ENCODE measurements at places on chromosomes 7 and 10.
A peak's percentile ranks its signal among the peaks of the same experiment; 100 is the strongest.

GRCh38 chr10:72275351-72276012, 1.8 kb downstream of the DDIT4 start:
- no peak for DNase-seq

DNA sequence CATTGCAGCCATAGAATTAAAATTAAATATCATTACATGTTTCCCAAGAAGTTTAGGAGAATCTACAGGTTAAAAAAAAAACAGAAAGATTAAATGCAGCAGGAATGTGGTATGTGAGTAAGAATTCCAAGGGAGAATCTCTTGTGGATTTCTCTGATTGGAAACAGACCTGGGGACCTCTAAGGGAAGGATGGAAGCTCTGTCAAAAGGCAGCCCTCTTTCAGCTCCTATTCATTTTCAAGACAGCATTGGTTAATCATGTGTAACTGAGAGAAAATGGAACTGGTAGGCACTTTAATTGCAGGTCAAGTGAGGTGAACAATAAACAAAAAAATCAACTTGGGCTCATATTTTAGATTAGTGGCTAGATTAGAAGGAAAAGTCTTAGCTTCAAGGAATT, 81.4 kb upstream of the MTPN start:
- DNase-seq, result no peak

- no peak for DNase-seq
Observed at GRCh38 chr7:3042861-3043489, 692 bp downstream of the CARD11 start.

DNA sequence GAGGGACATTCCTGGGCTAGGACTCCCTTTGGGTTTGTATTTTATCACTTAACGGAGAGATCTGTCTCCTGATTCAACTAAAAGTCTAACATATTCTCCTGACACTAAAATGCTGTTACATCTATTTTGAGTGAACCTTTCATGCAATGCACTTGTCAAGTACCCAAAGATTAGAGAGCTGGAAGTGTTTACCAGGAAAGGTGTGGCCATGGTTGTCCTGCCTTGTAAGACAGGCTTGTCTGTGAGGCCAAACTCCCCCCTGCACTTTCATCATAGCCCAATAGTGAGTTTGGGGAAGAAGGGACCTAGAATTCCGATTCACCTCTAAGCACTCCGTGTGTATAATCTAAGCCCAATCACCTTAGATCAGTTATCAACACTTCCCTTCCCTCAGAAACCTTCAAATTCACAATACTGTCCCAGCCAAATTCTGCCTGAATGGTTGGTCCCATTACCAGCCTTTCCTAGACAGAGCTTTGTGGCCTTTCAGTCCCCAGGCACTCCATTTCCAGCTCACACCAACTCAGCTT, 162.6 kb upstream of the NAMPT start:
- no peak for DNase-seq

DNA sequence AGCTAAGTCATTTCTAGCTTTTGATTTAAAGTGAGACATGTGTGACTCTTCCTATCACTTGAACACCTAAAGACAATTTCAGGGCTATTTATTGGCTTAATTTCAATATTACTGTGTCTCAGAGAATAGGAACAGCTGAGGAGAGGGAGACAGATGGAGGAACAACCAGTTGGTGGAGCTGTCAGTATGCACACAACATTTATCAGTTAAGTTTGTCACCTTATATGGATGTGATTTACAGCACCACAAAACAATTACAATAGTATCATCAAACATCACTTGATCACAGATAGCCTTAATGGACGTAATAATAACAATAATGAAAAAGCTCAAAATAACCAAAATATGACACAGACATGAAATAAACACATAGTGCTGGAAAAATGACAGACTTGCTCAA, 129.6 kb downstream of the NPSR1 start:
- DNase-seq, result no peak

DNA sequence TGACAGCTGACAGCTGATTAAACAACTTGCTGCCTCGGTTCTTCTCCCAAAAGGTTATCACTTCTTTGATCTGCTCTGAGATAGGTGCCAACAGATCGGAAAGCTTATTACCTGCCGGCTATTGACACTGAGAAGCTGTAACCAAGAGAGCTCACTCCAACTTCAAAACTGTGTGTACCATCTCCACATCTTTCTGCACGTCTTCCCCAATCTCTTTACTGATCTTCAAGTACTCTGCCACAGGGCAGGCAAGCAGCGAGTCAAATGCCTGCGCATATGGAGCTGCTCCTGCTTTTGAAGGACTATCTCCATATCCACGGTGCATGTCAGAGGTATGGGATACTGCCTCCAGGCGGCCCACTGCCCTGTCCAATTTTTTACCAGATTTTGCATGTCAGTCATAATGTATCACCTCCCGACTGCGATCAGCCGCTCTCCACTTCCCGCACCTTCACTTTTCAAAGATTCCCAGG, 352 bp upstream of the ZNF485 start:
- no peak for DNase-seq

DNA sequence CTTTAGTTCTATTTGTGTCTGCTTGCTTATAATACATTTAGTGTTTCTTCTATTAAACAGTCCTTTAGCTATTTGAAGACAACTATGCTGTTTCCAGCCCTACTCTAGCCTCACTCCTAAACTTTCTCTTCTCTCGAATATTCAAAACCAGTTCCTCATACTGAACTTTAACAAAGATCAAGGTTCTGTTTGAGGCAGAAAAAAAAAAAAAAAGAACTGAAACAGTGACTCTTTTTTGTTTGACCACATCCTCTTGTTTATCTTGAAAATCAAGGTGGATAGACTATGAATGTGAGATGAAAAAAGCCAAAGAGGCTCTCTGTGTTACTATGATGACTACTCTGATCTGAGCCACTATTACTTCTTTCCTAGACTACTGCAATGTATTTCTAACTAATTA, 154.3 kb downstream of the ZNF365 start:
- DNase-seq, result no peak

DNA sequence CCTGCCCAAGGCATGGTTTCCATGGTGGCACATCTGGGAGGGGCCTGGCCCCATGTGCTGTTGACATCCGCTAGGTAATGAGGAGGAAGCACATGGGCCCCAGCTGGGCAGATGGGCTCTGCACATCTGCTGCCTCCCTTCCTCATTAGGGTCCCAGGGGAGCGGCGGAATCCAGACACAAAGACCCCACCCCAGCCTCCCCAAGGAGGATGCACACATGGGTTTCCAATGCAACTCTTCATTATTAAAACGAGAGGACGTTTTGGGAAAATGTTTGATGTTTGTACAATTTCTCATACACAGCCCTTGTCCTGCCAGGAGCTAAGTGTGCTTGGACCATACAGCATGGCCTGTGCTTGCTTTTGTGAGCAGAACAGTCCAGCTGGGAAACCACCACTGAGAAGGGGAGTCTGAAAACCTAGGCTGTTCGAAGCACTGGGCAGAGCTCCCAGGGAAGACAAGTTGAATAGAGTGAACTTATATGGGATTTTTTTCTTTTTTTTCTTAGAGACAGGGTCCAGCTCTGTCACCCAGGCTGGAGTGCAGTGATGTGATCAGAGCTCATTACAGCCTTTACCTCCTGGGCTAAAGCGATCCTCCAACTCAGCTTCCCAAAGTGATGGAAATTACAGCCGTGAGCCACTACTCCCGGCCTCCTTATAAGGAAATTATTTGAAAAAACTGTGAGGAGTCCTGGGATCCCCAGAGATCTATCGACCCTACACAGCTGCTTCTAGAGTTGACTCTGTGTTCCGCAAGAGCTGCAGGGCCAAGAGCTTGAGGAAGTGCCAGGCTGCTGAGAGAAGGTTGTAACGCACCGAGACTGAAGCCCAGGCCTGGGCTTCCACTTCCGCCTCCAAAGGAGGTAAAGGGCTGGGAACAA, 23.4 kb downstream of the FAM107B start:
- peak; percentile 80 for DNase-seq

DNA sequence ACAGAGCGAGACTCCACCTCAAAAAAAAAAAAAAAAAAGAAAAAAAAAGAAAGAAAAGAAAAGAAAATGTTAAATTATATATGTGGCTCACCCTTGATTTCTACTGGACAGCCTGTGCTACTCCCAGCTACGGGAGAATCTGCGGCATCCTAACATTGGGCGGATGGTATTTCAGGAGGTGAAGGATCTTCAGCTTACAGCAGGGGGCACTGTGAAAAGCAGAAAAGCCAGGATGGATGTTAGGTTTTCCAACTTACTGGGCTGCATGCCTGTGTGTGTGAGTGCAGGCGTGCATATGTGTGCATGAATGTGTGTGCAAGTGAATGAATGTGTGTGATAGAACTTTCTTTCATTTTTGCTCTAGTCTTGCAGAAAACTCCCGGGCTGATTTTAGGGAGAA, 1066.5 kb downstream of the TYW1 start:
- DNase-seq, result no peak

DNA sequence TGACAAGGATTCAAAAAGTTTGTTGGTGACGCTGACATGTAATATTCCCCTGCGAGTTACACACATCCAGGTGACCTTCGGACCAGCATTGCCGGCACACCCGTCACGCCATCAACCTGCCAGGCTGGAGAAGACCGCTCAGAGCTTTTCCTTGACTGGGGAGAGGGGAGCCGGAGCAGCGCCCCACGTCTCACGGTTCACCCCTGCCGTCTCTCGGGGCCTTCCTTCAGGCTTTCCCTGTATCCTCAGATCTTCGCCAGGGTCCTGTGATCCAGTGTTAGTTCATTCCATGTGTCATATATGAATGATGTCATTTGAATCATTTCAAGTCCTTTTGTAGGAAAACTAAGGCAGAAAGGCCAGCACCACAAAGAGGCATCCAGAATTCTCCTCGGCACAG, 127.8 kb downstream of the MGMT start:
- no peak for DNase-seq

- DNase-seq, result no peak
Observed at GRCh38 chr7:117025891-117026290, 72.6 kb downstream of the ST7 start.

DNA sequence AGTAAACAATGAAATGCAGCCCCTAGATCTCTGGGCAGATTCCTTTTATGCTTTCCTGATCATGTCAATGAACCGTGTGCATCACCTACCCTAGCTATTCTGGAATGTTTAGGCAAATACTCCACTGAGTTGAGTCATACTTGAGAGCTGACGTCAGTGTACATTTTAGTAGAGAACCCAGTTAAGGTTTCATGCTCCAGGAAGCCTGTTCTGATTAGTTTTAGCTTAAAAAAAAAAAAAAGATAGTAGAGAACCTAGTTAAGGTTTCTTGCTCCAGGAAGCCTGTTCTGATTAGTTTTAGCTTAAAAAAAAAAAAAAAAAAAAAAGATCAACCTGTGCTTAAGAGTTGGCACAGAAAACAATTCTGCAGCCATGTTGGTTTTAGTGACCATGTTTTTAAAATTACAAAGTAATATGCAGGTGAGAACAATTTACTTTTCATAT, 3.7 kb upstream of the MCU start:
- DNase-seq, result no peak

DNA sequence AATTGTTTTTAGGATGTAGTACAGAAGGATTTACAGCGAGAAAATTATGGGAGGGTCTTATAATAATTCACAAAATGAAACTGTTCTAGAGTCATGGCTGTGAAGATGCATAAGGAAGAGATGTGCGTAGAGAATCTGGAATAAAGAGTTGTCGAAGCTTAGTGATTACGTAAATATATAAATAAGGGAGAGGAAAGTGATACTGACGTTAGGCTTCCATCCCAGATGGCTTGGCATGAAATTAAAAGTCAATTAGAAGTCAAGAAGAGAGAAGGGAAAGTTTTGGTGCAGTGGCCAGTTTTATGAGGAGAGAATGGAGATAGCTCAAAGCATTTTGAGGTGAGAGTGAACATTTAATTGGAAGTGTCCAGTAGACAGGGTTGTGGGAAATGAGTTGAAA, 85.5 kb downstream of the LCOR start:
- DNase-seq, result no peak

DNA sequence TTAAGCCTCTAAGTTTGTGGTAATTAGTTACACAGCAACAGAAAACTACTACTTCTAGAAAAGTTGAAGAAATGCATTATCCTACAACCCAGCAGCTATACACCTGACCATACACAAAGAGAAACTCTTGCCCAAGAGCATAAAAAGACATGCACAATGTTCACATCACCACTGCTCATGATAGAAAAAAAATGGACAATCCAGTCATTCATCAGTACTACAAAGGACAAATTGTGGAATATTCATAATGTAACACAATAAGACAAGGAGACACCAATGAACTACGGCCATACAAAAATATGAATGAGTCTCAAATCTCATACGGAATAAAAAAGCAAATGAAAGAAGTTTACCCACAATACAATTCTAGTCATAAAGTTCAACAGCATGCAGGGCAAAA, 87.4 kb downstream of the ZFAND4 start:
- DNase-seq, result no peak

GRCh38 chr7:146875981-146876380, 759.4 kb downstream of the CNTNAP2 start:
- DNase-seq, result no peak

GRCh38 chr10:123967626-123968243, 76.1 kb upstream of the CPXM2 start:
- DNase-seq, result no peak

GRCh38 chr7:143499246-143499645, 21.6 kb downstream of the TAS2R41 start:
- DNase-seq, result no peak

GRCh38 chr10:60808036-60808435, 29.8 kb downstream of the CDK1 start:
- no peak for DNase-seq

DNA sequence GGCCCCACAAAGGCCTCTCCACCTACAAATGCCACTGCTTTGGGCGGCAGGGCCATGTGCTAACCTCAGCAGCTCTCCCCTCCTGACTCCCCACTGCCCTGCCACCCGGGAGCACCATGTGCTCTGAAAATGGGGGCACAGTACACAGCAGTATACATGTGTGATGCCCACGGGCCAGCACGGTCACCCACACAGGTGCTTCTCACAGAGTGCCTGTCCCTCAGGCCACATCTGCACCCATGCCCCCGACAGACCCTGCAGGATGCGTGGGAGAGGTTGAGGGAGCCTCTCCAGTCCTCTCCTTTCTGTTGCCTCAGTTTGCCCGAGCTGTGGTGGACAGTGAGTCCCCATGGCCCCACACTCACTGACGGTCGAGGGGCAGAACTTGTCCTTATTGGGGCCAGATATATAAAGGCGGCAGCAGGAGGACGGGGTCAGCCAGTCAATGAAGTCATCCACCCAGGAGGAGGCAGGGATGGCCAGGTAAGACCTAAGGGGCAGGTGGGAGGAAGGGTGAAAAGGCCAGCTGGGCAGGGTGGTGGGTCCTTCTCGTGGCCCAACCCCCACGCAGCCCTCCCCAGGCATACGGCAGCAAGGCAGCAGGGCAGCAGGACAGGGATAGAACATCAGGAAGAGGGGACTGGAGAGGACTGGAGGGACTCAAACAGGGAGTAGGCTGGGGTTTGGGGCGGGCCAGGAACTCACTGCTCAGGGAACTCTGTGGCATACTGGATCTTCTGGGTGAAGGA, 19.6 kb downstream of the NPC1L1 start:
- DNase-seq, result no peak
